Renal pelvis (tissue), 12 donors: ENCODE measurements at places on chromosomes 3 and 15. TPM values are rescaled to one million over a fixed set of nuclear protein-coding genes. Genes with fewer than 3 reads are reported as not detected.

GRCh38 chr3:127915937-127916493 lies 983 bp downstream of the KBTBD12 start:
- no peak for DNase-seq

GRCh38 chr3:55285156-55285555 lies 201.9 kb downstream of the WNT5A start:
- no peak for DNase-seq

The ALDH1L1 gene
- 42.2 TPM for polyA plus RNA-seq

The HDC gene
- 0.58 TPM for polyA plus RNA-seq

GRCh38 chr15:58212909-58213526 lies 74.8 kb downstream of the AQP9 start:
- DNase-seq: peak; percentile 38

DNA sequence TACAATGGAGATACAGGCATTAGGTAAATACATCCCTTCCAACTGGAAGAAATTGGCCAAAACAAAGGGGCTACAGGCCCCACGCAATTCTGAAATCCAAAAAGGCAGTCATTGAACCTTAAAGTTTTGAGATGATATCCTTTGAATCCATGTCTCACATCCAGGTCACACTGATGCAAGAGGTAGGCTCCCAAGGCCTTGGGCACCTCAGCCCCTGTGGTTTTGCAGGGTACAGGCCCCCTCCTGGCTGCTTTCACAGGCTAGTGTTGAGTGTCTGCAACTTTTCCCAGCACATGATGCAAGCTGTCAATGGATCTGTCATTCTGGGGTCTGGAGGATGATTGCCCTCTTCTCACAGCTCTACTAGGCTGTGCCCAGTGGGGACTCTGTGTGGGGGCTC lies 766.7 kb downstream of the ZBBX start:
- no peak for DNase-seq

The FRMD4B gene
- polyA plus RNA-seq: 39.2 TPM

The COL8A1 gene
- polyA plus RNA-seq: 4.0 TPM

DNA sequence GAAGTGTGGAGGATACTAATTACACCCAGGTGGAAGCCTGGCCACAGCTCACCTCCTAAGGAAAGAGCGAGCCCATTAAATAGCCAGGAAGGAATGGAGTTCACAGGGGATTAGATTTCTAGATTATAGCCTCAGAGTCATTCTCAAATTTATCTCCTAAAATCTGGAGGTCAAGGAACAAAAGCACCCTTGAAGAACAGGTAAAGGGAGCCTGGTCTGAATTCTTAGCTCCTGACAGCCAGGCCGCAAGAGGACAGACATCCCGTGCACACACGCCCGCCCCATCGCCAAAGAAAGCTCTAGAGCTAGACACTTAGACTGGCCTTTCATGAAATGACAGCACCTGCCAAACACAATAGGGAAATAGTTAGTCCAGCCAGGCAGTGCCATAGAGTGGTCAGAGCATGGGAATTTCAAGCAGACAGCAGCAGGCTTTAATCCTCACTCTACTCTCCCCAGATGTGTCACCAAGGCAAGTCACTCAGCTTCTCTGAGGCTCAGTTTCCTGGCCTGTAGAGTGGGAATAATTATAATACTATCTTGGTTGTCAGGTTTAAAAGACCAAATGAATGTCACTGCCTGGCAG lies 59.2 kb downstream of the LIPC start:
- no peak for DNase-seq

DNA sequence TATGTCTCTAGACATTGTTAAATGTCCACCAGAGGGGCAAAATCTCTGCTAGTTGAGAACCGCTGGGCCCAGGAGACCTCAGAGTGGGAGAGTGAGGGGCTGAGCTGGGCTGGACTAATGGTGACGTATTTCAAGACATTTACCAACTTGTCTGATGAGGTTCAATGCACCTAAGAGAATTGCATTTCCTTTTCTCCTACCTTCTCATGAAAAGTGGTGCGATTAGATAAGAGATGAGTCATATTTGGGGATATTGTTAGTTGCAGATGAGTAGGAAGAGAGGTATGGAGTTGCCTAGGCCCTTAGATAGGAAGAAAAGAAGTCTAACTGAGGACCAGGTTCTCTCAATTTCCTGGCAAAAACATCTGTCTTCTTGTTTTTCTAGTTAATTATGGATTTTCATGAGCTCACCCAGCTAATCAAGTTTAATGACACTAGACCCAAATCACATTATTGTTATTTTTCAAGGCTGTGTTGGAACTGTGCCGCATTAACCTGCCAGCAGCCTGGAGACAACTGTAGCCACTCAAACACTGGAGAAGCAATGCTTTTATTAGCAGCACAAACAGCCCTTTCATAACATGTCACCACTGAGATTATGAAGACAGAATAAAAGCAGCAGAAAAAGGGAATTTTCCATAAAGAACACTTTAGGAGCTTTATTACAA lies 144.2 kb downstream of the PDCD6IP start:
- DNase-seq: no peak

GRCh38 chr3:105950881-105951600 lies 82.2 kb upstream of the CBLB start:
- DNase-seq: no peak

The TP63 gene
- 1.5 TPM for polyA plus RNA-seq
